SJSA1 (cell line): ENCODE measurements at places on chromosomes 3 and 15. TPM values are rescaled to one million over a fixed set of nuclear protein-coding genes. Genes with fewer than 3 reads are reported as not detected.

- DNase-seq: no peak
These were observed 15.9 kb downstream of the MEGF11 start for GRCh38 chr15:66237513-66238235.

DNA sequence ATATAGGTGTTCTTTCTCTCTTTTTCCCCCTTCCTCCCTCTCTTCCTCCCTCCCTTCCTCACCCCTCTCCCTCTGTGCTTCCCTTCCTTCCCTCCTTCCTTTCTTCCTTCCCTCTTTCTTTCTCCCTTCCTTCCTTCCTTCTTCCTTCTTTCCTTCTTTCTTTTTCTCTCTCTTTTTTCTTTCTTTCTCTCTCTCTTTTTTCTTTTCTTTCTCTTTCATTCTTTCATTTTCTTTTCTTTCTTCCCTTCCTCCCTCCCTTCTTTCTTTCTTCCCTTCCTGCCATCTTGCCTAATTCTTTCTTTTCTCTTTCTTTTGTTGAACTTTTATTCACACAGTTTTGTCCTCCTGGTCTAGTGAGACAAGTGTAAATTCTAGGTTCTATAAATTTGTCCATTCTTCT, 1595.6 kb downstream of the SI start:
- DNase-seq: no peak

- DNase-seq: no peak
These were observed 32.0 kb upstream of the SLCO3A1 start for GRCh38 chr15:91821458-91821857.

DNA sequence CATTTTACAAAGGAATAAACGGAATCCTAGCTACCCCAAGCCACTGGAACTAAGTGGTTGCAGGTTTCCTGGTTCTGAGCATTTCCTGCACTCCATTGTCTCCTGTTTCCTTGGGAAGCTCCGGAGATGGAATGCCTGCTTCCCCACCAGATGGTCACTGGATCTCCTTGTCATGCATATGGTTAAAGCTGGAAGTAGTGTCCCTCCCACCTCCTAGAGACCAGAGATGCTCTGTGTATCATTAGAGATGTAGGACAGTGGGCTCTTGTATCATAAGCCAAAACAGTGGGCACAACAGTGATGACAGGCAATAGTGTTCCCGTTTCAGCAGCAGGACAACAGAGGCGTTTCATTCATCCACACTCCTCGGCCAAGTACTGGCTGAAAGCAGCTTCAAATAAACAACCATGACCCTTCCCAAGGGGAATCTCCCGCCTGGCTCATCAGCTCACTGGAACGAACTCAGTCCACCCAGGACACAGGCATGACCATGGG, 136.2 kb upstream of the EIF1B start:
- no peak for DNase-seq

- no peak for DNase-seq
These were observed 15.5 kb upstream of the PLXNA1 start for GRCh38 chr3:126967386-126967785.

DNA sequence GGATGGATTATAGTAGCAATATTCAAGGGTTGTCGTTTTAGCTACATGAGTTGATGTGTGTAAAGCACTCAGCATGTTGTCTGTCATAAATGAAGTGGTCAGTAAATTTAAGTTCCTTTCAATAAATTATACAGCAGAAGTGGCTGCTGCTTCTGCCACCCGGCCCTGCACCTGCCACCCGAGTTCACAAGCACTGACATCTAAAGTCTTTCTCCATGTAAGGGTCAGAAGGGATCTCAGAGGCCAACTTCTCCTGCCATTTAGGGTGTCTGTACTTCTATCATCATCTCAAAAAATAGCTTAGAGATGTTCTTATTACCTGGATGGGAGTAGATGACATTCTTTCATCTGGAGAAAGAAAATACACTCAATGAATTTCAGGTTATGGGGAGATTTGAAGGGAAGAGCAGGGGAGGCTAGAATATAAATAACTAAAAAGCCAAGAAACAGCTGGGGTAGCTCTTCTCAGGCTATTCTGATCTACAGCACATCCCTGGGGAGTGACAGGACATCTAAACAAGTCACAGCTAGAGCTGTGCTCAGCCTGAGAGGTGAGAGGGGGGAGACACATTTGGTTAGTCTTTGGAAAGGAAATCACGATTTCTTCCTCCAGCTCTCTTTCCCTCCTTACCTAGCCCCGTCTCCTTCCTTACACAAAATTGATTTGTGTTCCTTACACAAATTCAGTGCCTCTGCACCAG, 8.0 kb downstream of the GCSAM start:
- no peak for DNase-seq

GRCh38 chr3:106675451-106675850, 701.8 kb upstream of the CCDC54 start:
- no peak for DNase-seq

The ITGA11 gene
- 0.34 and 2.0 TPM in 2 replicates for total RNA-seq

The TGFBR2 gene
- total RNA-seq: 30.6 and 44.6 TPM in 2 replicates

The FAM3D gene
- not detected in 2 replicates for total RNA-seq
